ENCODE measurements at places on chromosomes 2 and 18.

DNA sequence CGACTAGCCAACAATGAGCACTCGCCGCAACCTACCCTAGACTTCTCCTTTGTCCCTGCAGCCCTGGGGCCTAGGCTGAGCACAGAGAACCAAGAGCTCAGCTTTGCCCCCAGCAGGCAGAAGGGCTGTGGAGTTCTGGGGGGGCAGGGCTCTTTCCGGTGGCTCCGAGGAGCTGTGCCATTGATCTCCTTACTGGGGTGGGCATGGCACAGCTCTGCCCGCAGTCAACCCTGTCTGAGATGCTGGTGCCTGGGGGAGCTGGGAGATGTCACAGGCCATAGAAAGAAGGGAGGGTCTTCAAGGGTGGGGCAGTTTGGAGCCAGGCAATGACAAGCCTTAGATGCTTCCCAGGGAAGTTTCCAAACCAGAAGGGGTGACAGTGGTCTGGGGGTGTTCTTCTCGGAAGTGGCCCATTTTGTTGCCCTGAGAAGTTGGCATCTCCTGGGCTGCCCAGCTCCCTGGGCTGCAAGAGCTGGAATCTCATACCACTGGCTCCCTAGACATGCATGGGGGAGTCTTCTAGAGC is 14.1 kb upstream of the GPR55 start:
- DNase-seq: no peak

- no peak for DNase-seq
These were observed 266.6 kb downstream of the NR4A2 start for GRCh38 chr2:156065912-156066311.

DNA sequence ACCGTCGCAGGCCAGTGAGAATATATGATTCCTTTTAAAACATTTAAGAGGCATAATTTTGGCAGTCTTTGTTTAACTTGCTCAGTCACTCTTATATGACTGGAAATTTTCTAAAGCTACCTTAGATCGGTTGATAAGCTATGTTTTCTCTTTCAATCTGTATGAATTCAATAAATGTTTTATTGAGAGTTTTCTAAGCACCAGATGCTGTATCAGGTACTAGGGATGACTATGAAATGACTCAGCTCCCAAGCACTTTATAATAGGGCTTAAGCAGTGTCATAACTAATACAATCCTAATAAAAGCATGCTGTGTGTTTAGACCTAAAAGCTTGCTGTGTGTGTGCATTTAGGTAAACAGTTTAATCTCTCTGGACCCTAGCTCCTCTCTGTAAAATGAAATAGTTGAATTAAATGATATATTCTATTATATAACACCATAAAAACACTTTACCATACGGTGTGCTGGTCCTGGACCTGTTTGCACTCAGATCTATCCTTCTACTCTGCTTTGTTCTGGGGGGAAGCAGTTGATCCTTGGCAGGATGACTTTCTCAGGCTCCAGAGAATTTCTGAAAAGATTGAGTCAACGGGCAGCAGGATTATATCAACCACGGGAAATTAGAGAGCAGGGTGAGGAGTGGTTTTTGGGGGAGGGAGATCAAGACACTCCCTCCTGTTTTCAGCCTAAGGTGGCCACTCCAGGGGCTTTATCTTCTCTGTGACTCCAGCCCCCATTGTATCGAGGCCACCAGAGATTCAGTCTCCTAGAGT is 26.1 kb upstream of the SLC38A11 start:
- no peak for DNase-seq

DNA sequence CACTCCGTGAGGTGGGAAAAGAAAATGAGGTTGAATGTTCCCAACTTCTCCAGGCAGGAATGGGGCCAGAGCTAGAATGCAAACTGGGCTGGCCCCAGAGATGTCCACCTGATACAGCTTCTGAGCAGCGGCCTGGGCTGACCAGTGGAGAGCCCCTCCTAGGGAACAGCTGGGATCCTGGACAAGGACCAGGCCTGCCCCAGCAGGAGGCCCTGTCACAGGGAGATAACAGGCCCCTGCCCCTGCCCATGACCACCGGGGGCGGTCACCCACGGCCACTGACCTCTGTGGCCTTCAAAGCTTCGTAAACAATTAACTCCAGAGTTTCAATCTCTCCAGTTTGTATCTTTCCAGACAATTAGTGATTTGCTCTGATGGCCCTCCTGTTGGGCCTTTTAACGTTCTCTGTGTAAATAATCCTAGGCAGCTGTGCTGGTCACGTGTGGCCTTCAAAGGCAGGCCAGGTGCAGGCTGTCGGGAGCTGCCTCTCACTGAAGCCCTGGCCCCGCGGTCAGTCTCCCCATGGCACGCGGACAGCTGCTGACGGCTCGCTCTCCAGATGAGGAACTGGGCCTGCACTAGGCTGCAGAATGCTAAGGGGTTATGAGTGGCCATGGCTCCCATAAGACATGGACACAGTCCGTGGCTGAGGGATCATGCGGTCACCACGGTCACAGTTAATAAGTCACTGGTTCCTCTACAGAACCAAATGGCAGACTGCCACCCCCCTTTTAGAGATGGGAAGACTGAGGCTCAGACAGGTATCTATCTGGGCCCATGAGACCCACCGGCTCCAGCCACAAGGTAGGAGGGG is 9.2 kb downstream of the HS6ST1 start:
- DNase-seq: no peak

DNA sequence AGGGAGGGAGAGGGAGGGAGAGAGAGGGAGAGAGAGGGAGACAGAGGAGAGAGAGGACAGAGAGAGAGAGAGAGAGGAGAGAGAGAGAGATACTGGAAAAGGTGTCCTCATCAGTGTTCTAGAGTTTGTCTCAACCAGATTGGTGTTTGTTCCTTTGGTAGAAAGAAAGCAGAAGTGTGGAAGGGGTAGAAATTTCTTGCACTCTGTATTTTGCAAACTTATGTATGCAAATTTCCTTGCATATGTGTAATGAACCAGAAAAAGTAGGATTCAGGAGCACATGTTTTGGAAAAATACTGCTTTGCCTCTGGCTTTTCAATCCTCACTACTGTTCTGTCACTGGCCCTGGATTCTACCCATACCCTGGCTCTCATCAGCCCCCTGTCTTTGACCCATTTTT is 1.1 kb upstream of the SP140 start:
- no peak for DNase-seq

DNA sequence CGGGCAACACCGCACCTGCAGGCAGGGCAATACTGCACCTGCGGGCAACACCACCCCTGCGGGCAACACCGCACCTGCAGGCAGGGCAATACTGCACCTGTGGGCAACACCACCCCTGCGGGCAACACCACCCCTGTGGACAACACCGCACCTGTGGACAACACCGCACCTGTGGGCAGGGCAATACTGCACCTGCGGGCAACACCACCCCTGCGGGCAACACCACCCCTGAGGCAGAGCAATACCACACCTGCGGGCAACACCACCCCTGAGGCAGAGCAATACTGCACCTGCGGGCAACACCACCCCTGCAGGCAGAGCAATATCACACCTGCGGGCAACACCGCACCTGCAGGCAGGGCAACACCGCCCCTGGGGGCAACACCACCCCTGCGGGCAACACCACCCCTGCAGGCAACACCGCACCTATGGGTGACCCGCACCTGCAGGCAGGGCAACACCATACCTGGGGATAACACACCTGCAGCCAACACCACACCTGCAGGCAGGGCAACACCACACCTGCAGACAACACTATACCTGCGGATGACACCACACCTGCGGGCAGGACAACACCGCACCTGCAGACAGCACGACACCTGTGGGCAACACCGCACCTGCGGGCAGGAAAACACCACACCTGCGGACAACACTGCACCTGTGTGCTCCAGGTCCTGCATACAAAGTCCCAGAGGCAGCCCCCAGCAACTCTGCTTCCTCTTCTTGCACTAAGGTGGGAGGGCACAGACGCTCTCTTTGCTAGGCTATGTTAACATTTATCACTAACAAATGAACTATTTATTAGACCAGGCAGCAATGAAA is 57.7 kb downstream of the EIPR1 start:
- no peak for DNase-seq

DNA sequence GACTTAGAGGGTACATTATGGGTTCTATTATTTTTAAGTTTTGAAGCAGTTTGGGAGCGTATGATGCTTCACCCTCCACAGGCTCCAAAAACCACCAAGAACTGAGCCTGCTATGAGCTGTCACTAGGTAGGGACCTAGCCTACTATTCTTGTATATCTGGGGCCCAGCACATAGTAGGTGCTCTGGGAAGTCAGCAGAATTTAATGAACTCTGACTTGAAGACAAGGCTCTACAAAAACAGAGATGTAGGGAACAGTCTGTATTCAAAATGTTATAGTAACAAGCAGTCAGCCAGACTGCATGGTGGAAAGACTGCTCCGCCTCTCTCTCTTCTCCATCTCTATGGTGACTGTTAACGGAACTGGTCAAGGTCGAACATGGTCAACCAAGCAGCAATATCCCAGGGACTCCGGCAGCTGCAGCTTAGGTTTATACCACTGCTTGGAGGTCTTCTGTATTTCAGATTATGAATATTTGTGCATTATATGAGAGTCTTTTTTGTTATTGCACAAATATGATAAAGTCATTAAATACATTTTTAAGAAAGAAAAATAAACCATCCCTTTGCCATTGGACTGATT is 22.2 kb upstream of the YWHAQ start:
- DNase-seq: no peak

- no peak for DNase-seq
These were observed 172.4 kb downstream of the FBXO15 start for GRCh38 chr18:73975266-73975665.

GRCh38 chr18:50953822-50954221 is 14.0 kb upstream of the ELAC1 start:
- no peak for DNase-seq

GRCh38 chr2:45543257-45543656 is 67.8 kb downstream of the SRBD1 start:
- DNase-seq: no peak

- no peak for DNase-seq
These were observed 49.5 kb upstream of the DTNA start for GRCh38 chr18:34660572-34660971.

DNA sequence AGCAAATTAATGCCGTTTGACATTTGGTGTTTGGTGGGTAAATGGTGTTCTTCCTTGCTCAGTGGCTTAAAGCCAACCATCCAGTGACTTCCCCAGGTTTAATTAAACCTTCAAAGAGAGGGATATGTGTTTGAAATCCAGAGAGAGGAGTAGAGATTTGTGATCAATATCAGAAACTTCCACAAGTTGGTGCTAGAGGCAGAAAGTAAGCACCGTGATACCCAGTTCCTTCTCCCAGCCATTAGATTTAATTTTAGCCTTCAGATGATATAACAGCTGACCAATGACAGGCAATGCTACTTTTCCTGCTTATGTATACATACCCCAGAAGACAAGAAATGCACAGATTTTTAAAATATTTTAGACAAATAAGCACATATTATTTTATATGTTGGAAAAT is 398.5 kb downstream of the CDH2 start:
- DNase-seq: no peak

- DNase-seq: no peak
These were observed 232.5 kb upstream of the FN1 start for GRCh38 chr2:215668378-215668775.

DNA sequence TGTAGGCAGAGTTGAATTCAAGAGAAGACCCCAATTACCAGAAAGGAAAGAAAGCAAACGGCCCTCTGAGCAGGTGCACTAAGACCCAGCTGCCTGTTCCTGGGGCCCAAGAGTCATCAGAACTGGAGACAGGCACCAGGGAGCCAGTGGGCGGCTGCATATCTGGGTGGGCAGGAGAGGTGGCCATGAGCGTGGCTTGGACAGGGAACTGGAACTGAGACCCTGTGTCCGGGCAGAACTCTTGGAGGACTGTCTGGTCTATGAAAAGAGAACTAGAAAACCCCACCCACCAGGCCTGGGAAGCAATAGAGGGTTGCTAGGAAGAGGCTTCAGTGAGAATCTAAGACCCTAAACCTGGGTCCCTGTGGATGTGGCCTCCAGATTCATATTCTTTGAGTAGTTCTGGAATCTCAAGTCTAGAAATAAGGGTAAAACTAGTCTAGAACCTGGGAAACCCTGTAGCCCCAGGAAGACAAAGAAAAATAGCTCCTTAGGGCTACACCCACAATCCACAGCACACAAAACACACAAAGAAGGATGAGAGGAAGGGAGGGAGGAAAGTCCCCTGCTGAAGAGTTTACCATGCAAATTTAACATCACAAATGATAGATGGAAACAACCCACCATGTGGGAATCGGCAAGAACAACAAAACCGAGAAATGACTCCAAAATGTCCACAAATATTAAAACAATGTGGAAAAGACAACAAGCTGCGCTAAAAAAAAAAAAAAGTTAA is 147.0 kb downstream of the HDAC4 start:
- no peak for DNase-seq

- DNase-seq: no peak
These were observed 8.3 kb upstream of the CHST10 start for GRCh38 chr2:100425573-100426383.

- DNase-seq: no peak
These were observed 27.6 kb downstream of the MBP start for GRCh38 chr18:77105028-77105427.

- DNase-seq: no peak
These were observed 44.5 kb upstream of the SP3 start for GRCh38 chr2:174009488-174010223.

All from WTC11 (cell line).